Fibroblast of lung (primary cell): ENCODE measurements at places on chromosomes 2 and 18.
A peak's percentile ranks its signal among the peaks of the same experiment; 100 is the strongest.

GRCh38 chr2:23077596-23077995, 307.4 kb upstream of the KLHL29 start:
- no peaks in the 10 kb centered on the region for H3K4me1 ChIP-seq
- no peak overlapping the region for H3K4me3 ChIP-seq
- no peaks in the 10 kb centered on the region for H3K36me3 ChIP-seq
- no peak for DNase-seq

DNA sequence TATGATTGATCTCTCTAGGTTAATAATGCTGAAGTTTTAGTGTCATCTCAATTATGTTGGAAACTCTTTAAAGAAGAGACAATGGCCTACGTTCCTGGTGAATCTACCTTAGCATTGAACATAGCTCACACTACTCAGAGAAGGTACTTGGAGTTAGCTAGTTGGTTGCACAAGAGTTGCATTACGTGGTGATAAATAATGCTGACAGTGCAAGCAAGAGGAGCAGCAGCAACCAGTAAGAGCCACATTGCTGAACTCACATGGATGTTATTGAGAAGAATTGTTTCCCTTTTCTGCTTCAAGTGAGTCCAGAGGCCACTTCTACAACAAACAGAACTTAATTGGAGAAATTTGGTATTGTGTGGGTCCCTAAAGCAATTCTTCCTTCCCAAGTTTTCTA, 737.1 kb downstream of the TDRD15 start:
- H3K36me3 ChIP-seq: no peaks in the 10 kb centered on the region
- H3K27me3 ChIP-seq: no peaks in the 10 kb centered on the region
- no peak overlapping the region for H3K27ac ChIP-seq
- no peak for DNase-seq

DNA sequence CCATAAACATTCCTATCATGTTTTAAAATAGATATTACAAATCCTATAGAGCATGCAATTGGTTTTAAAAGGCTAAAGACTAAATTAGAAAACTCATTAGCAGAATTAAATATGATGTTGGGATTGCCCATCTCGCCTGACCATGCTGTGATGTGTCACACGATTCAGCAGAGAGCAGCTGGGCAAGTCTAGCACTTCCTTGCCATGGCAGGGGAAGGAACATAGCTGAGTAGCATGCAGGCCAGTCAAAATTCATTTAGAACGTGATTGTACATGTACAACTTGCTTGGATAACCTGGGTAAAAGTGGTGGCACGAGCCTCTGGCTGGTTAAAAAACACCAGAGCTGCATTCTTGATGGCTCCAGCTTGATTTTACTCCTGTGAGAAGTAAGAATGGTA, 81.3 kb downstream of the SCN3A start:
- H3K27me3 ChIP-seq: no peaks in the 10 kb centered on the region
- no peak overlapping the region for H3K4me3 ChIP-seq
- no peak for DNase-seq
- no peaks in the 10 kb centered on the region for H3K36me3 ChIP-seq
- no peaks in the 10 kb centered on the region for H3K4me1 ChIP-seq

- peaks cover 21% of the 10 kb centered on the region for H3K4me1 ChIP-seq
- no peak overlapping the region for H3K4me3 ChIP-seq
- no peaks in the 10 kb centered on the region for H3K27me3 ChIP-seq
- H3K36me3 ChIP-seq: no peaks in the 10 kb centered on the region
- no peak overlapping the region for H3K27ac ChIP-seq
Observed at GRCh38 chr2:159077869-159078268, 109.4 kb downstream of the TANC1 start.

GRCh38 chr18:44386401-44386800, 294.3 kb upstream of the SETBP1 start:
- H3K36me3 ChIP-seq: no peaks in the 10 kb centered on the region
- H3K4me1 ChIP-seq: no peaks in the 10 kb centered on the region
- H3K4me3 ChIP-seq: no peak overlapping the region
- DNase-seq: no peak

DNA sequence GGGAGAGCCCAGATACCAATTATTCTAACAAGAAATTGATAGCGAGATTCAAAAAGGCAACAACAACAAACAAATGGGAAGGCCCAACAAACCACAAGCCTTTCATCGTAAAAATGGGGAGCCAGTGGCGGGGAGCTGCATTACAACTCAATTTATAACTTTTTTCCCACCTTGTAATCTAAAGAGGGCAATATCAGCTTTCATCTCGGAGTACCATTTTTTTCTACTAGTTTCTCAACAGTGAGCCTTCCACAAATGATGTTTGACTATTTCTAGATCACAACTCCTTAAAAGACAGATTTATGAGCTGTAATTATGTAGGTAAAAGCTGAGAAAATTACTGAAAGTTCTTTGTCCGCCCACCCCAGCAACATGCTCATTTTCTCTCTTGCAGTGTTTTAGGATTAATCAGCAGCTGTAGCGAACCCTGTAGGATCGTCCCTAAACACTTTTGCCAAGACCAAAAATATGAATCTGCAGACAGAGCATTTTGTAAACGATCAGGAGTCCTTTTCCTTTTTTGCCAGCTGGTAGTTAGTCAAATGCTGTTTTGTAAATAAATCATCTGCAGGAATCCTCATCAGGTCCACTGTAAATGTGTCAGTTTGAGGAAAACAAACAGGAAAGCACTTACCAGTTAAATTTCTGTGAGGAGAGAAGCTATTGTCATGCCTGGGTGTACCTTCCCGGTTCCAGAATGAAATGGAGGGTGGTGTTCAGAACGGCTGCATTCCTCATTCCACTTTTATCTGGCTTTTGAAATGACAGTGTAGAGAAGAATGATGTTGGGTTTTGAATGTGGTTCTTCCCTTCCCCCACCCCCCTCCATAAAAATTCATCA, 53.2 kb downstream of the EEF1B2 start:
- H3K4me3 ChIP-seq: peak overlapping the region; percentile 22
- peak; percentile 69 for DNase-seq
- H3K36me3 ChIP-seq: no peaks in the 10 kb centered on the region
- H3K4me1 ChIP-seq: peaks cover 2% of the 10 kb centered on the region
- H3K27me3 ChIP-seq: no peaks in the 10 kb centered on the region
- no peak overlapping the region for H3K27ac ChIP-seq

GRCh38 chr2:126946318-126947102, 47.8 kb downstream of the TEX51 start:
- H3K4me1 ChIP-seq: no peaks in the 10 kb centered on the region
- no peak for DNase-seq
- no peak overlapping the region for H3K4me3 ChIP-seq
- no peaks in the 10 kb centered on the region for H3K27me3 ChIP-seq

- H3K4me1 ChIP-seq: peaks cover 15% of the 10 kb centered on the region
- H3K4me3 ChIP-seq: no peak overlapping the region
- no peaks in the 10 kb centered on the region for H3K36me3 ChIP-seq
- DNase-seq: no peak
Observed at GRCh38 chr2:55118643-55119083, 68.4 kb upstream of the RTN4 start.

GRCh38 chr2:32355976-32356680, 695 bp upstream of the BIRC6 start:
- no peaks in the 10 kb centered on the region for H3K27me3 ChIP-seq
- H3K36me3 ChIP-seq: no peaks in the 10 kb centered on the region
- peak overlapping the region; percentile 99 for H3K27ac ChIP-seq
- no peak for DNase-seq

DNA sequence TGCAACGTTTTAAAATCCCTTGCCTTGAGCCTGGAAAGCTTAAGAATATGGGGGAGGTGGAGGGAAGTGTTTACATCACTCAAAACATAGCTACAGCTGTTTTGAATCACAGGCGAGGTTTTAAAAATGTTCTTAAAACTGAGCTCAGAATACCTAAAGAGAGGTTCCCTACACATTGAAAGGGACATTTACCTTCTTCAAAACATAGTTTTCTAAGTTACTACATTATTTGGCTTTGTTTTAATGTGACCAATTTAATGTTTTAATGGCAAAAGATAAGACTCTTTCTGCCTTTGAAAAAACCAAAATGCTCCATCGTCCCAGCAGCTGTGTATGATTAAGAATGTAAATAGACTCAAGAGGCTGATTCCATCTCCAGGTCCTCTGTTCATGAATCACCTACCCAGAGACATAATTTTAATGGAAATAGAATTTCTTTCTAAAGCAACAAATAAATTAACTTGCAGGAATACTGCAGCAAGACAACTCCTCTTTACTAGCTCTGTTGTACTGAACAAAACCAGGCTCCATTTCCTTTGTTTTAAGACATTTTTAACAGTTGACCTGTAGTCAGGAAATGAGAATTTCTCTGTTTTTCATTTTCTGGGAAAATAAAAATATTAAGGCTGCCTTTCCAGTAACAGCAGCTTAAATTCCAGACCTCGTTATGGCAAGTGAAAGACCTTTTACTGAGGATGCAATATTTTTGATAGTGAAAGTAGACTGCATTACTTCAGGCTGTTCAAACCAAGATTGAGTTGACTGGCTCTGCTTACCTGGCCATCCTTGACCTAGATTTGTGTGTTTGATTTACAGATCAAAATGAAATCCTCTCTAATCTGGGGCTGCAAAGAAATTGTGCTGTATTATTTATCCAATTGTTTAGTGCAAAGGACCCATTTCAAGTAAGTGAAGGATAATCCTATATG, 33.7 kb upstream of the WDR75 start:
- no peak overlapping the region for H3K4me3 ChIP-seq
- H3K36me3 ChIP-seq: no peaks in the 10 kb centered on the region
- H3K27me3 ChIP-seq: no peaks in the 10 kb centered on the region
- peak overlapping the region; percentile 58 for H3K27ac ChIP-seq

DNA sequence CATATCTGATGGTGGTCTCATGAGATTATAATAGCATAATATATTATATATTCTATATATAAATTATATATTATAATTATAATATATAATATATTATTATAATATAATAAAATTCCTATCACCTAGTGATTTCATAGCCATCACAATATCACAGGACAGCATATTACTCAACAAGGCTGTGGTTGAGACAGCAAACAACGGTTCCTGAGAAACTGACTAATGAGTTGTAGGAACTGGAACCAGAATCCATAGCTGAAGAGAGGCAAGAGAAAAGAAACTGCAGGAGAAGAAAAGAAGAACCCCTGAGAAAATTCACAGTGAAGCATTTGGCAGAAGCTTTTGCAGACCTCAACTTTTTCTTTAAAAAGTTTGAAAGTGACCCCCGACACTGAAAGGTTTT, 84.0 kb downstream of the BCL2L11 start:
- H3K4me1 ChIP-seq: no peaks in the 10 kb centered on the region
- DNase-seq: no peak

GRCh38 chr2:221264318-221264717, 307.8 kb downstream of the EPHA4 start:
- H3K36me3 ChIP-seq: no peaks in the 10 kb centered on the region
- no peaks in the 10 kb centered on the region for H3K4me1 ChIP-seq
- H3K4me3 ChIP-seq: no peak overlapping the region
- no peaks in the 10 kb centered on the region for H3K27me3 ChIP-seq
- no peak overlapping the region for H3K27ac ChIP-seq
- DNase-seq: no peak

DNA sequence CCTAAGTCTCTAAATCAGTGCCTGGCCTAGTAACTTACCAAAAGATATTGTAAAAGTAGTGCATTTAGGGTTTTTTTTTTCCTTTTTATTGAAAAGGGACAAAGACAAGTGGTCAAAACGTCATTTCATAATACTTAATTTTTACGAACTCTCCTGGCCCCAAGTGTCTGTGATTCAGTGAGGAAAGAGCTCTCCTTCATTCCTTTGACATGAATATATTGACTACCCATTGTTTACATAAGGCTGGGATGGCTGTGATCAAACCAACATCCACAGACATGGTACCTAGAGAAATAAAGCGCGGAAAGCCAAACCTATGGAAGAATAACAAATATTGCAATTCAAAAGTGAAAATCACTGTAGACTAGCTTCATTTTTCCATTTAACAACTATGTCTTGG, 198.4 kb downstream of the BABAM2 start:
- no peaks in the 10 kb centered on the region for H3K27me3 ChIP-seq
- H3K4me1 ChIP-seq: peaks cover 2% of the 10 kb centered on the region
- DNase-seq: no peak

- H3K4me3 ChIP-seq: no peak overlapping the region
- peak; percentile 97 for DNase-seq
- no peaks in the 10 kb centered on the region for H3K36me3 ChIP-seq
- H3K27ac ChIP-seq: peak overlapping the region; percentile 1
- H3K27me3 ChIP-seq: no peaks in the 10 kb centered on the region
Observed at GRCh38 chr2:189350540-189351209, 90.6 kb upstream of the WDR75 start.

- H3K4me3 ChIP-seq: no peak overlapping the region
- no peaks in the 10 kb centered on the region for H3K27me3 ChIP-seq
- no peaks in the 10 kb centered on the region for H3K4me1 ChIP-seq
- H3K36me3 ChIP-seq: no peaks in the 10 kb centered on the region
- no peak overlapping the region for H3K27ac ChIP-seq
Observed at GRCh38 chr18:26719896-26720295, 145.6 kb downstream of the AQP4 start.

- no peak overlapping the region for H3K27ac ChIP-seq
- H3K4me3 ChIP-seq: no peak overlapping the region
- no peaks in the 10 kb centered on the region for H3K36me3 ChIP-seq
- peak; percentile 67 for DNase-seq
Observed at GRCh38 chr2:38207168-38207567, 131.2 kb upstream of the CYP1B1 start.

- no peak for DNase-seq
- no peak overlapping the region for H3K27ac ChIP-seq
- no peak overlapping the region for H3K4me3 ChIP-seq
- no peaks in the 10 kb centered on the region for H3K27me3 ChIP-seq
Observed at GRCh38 chr2:205642599-205643356, 39.5 kb upstream of the NRP2 start.

GRCh38 chr2:203438528-203438927, 96.6 kb downstream of the RAPH1 start:
- H3K27ac ChIP-seq: no peak overlapping the region
- no peaks in the 10 kb centered on the region for H3K27me3 ChIP-seq
- DNase-seq: no peak
- H3K4me3 ChIP-seq: no peak overlapping the region
- peaks cover 10% of the 10 kb centered on the region for H3K36me3 ChIP-seq

DNA sequence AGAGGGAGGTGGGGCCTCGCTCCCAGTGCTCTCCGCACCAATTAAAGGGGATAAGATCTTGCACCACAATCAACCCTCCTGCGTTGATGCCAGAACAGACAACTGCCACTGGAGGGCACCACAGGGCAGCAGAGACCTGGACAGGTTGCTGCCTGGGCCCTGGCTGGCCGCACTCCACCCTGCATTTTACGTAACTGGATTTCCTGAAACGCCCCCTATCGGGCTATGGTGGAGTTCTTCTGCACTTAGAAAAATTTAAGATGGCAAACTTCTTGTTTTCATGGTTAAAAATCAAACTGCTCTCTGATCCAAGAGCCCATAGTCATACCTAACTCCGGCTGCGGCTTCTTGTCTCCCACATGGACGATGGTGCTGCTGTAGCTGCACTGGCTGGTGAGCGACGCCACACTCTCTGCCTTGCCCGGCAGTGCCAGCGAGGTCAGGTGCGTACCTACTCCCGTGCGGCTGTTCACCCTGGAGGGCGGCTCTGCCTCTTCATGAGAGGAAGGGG, 16.8 kb upstream of the HES6 start:
- H3K27ac ChIP-seq: no peak overlapping the region
- no peaks in the 10 kb centered on the region for H3K4me1 ChIP-seq
- peaks cover 8% of the 10 kb centered on the region for H3K36me3 ChIP-seq
- H3K27me3 ChIP-seq: no peaks in the 10 kb centered on the region
- no peak overlapping the region for H3K4me3 ChIP-seq
- DNase-seq: peak; percentile 74

- H3K27me3 ChIP-seq: no peaks in the 10 kb centered on the region
- H3K27ac ChIP-seq: no peak overlapping the region
- H3K4me3 ChIP-seq: no peak overlapping the region
- no peaks in the 10 kb centered on the region for H3K4me1 ChIP-seq
Observed at GRCh38 chr2:66323406-66323805, 111.5 kb upstream of the MEIS1 start.

- DNase-seq: no peak
- no peaks in the 10 kb centered on the region for H3K4me1 ChIP-seq
- no peak overlapping the region for H3K27ac ChIP-seq
- H3K27me3 ChIP-seq: no peaks in the 10 kb centered on the region
- no peaks in the 10 kb centered on the region for H3K36me3 ChIP-seq
Observed at GRCh38 chr2:215998636-215999035, 14.7 kb downstream of the MREG start.
